ENCODE measurements at places on chromosomes 3 and 15.

DNA sequence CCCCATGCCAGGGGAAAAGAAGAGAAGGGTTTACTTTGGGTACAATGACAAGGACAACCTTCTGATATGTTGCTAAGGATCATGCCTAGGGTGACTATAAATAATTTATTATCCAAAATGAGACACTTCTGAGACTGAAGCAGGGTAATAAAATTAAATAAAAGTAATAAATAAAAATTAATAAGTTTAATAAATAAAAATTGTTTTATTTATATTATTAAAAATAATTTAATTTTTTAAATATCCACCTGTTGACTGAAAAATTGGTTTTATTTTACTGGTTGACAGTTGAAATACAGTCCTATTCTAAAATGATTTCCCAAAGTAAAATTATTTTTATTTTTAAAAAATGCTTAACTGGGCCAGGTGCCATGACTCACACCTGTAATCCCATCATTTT is 102.0 kb downstream of the FHIT start:
- DNase-seq: no peak

- no peak for DNase-seq
These were observed 111.0 kb downstream of the MECOM start for GRCh38 chr3:169552533-169552932.

GRCh38 chr3:134079111-134079547 is 49.4 kb upstream of the SLCO2A1 start:
- no peak for DNase-seq

GRCh38 chr3:117630469-117630868 is 920.9 kb downstream of the TUSC7 start:
- DNase-seq: no peak
